ENCODE measurements at places on chromosomes 7 and 10.
A peak's percentile ranks its signal among the peaks of the same experiment; 100 is the strongest.

DNA sequence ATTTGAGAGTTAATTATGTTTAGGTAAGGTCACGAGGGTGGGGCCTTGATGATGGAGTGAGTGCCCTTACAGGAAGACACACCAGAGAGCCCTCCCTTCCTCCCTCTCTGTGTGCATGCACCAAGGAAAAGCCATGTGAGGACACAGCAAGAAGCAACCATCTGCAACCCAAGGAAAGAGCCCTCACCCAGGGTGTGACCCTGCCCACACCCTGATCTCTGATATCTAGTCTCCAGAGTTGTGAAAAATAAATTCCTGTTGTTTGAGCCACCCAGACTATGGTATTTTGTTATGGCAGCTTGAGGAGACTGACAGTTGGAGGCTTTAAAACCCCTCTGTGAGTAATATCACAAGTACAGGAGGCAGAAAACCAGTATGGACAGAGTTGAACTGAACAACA lies 15.0 kb upstream of the MCM10 start:
- no peak for DNase-seq

- DNase-seq, result no peak
Measured at GRCh38 chr10:71480662-71481061, 83.9 kb downstream of the CDH23 start.

- no peak for DNase-seq
Measured at GRCh38 chr7:34364130-34364529, 293.9 kb upstream of the NPSR1 start.

DNA sequence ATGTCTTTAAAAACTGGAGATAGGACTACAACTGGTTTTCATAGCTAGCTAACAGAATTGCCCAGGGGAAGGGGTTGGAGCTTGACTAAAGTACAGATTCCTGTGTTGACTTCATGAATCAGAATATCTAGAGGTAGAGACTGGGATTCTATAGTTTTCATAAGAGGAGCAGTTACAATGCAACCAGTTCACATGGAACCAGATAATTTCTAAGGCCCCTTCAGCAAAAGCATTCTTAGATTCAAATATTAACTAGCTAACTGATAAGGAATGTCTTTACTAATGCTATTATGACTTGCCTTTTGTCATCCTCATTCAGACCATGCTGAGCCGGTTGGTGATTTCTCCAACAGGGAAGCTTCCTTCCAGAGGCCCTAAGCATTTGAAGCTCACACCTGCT lies 5.7 kb downstream of the WEE2 start:
- DNase-seq, result no peak

- no peak for DNase-seq
Measured at GRCh38 chr7:80856769-80857168, 62.1 kb downstream of the SEMA3C start.

DNA sequence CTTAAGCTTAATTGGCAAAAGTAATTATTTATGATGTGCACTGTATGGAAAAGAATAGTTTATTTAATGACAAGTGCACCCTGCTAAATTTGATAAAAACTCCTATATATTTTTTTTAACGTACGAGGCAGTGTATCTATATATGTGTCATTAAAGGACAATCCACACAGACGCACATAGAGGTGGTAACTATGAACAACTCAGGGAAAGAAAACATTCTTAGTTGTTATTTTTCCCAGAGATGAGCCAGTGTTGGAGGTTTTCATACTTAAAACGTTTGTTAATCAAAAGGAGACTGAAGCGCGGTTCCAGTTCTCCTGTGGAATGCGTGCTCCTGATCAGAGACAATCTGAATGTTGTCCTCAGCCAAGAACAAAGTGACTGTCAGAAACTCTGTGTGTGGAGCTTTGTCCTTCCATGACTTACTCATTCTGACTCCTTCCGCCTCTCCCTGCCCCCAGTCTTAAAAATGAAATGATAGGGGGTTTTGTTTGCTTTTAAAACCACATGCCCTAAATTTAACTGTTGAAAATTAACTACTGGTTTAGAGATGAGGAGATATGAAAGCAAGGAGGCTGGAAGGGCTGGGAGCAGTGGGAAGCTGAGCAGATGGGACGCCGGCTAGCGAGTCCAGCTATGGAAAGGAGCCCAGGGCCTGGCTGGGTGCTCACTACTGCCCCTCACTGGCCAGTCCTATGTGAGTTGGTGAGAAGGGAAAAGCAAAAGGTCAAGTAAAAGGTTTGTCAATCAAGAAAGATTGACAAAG lies 99.6 kb downstream of the SVIL start:
- DNase-seq, result no peak

DNA sequence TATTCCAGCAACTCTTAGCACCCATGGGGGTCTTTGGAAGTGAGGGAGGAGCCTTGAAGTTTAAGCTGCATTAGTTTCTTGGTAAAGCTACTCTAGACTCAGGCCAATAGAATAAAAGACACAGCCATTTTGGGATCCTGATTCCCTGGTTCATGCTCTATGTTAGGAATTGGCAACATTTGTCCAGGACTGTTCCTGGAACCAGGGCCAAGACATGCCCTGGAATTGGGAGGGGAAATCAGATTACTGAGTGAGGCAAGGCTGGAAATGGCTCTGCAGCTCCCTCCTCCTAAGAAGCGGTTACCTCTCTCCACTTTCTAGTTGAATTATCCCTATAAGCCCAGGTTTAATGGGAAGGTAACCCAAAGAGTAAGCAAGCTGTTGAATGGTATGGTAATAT lies 14.2 kb upstream of the BMPR1A start:
- DNase-seq, result no peak

GRCh38 chr7:45975847-45976484 lies 54.9 kb upstream of the IGFBP3 start:
- no peak for DNase-seq

DNA sequence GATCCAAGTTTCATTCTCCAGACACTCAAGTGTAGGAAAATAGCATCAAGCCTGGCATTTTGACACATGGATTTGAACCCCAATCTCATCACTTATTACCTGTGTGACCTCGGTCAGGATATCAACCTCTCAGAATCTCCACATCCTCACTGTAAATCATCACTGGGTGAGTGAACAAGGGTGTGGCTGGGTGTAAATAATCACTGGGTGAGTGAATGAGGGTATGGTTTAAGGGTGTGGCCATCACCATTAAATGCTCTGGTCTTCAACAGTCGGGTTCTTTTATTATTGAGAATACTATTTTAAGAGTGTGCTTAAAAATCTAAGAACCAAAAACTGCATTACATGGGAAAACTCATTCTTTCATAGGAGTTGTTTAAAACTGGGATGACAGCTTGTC lies 200.1 kb downstream of the DOCK4 start:
- no peak for DNase-seq

DNA sequence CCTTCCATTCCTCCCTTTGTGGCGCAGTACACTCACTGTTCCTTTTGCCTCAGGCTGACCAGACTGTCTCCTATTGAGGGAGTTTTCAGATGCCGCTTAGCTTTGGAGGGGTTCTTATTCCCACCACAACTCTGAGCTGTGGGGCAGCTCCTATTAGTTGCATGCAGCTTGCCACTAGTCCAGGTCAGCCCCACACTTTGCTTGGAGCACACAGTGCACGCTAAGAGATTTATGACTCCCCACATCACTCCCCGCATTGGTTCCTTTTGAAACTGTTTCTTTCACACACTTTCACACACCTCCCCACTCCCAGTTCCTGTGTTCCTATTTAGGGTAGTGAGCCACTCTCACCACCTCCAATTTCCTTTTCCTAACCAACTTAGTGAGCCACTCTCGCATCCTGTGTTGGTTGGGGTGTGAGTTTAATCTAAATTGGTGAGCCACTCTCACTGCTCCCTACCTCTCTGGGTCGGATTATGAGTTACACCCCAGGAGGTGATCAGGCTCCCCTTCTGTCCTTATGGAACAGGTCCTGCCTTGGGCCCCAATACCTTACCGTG lies 10.4 kb upstream of the ZNF485 start:
- no peak for DNase-seq

DNA sequence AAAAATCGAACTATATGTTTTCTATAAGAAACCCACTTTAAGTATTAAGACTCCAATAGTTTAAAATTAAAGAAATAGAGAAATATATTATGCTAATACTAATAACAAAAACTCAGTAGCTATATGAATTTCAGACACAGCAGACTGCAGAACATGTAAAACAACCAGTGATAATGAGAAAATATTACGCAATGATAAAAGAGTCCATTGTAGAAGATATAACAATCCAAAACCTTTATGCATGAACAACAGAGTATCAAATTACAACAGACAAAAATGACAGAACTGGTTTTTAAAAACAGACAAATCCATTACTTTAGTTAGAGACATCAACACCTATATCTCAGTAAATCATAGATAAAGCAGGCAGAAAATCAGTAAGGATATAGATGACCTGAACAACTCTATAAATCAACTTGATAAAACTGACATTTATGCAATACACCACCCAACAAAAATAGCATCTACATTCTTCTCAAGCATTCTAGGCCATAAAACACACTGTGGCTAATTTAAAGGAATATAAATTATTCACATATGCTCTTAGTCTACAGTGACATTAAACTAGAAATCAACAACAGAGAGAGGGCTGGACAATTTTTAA lies 669.5 kb upstream of the GHITM start:
- DNase-seq, result no peak

DNA sequence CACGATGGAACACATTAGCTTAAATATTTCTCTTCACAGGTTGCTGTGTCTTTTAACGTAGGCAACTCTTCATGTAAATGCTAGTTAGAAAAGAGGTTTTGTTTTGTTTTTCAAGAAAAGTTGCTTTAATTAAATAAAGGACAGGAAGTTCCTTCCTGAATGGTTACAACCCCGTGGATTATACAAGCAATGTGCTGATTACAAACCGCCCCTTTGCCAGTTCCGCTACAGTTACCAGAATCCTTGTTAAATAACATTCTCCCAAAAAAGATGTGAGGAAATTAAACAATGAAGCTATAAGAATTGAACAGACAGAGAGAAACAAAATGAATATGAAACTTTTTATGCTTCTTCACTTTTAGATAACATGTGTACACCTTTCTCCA lies 75.1 kb downstream of the LYZL2 start:
- no peak for DNase-seq

- peak; percentile 45 for DNase-seq
Measured at GRCh38 chr10:78215645-78216044, 182.0 kb downstream of the RPS24 start.

GRCh38 chr7:80640846-80641245 lies 2.4 kb downstream of the CD36 start:
- DNase-seq, result no peak

DNA sequence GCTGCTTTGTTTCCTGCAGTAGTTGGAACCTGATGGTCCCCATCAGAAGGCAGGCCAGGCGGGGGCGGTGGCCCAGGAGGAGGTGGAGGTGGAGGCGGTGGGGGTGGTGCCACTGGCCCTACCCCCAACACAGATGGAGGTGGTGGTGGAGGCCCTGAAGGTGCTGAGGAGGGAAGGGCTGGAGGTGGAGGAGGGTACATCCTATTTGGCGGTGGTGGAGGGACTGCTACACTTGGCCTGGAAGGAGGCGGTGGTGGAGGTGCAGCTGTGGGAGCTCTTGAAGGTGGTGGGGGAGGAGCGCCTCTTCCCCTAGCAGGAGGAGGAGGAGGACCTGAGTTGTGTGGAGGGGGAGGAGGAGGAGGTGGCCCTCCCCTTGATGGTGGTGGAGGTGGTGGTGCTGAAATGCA lies 36.8 kb downstream of the LMOD2 start:
- DNase-seq, result no peak

DNA sequence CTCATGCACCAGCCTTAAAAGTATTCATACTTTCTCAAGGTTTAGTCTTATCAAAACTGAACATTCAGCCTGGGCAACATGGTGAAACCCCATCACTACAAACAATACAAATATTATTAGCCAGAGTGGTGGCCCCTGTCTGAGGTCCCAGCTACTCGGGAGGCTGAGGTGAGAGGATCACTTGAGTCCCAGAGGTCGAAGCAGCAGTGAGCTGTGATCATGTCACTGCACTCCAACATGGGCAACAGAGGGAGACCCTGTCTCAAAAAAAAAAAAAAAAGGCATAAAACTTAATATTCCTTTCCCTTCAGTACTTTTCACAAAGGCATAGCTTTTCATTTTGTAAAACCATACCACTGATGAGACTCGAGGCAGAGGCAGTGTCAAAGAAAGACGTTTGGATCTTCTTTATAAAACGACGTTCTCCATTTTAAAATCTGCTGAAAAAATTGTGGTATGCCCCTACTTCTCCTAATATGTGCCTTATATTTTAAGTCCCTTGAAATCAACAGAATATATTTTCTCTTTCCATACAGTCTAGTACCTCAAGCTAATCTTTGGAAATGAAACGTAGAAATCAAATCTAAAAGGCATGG lies 1.9 kb downstream of the NSUN6 start:
- no peak for DNase-seq

DNA sequence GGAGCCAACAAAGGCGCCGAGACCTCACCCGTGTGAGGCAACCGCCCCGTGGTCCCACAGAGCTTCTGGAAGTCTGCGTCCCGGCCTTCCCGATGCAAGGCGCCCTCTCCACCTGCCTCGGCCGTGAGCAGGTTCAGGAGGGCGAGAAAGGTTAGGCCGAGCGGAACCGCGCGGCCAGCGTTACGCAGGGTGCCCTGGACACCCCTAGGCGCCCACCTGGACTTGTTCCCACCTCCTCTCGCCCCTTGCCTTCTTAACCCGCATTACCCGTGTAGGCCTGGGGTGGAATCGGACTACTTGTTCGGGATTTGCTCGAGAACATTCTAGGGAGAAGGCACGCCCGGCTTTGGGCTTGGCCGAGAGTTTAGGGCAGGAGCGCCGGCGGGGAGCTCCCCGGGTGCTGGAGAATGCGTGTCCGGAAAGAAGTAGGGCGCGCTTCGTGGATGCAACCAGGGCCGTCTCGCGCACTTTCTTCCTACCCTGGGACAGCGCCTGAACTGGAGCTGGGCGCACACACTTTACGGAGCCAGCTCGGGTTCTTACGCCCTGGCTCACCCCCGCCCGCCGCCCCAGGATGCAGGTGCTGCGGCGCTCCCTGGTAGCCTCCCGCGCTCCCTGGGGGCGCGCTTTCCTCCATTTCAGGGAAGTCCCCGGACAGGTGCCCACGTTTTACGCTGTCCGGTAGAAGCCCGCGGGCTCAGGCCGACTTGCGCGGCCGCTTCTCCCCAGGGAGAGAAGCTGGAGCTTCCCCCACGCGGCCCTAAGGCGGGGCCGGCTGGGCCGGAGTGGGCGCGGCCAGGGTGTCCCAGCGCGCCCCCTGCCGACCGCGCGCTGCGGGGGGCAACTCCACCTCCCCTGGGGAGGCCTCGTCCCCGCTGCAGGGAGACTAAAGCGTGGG lies 74.5 kb downstream of the INSIG1 start:
- no peak for DNase-seq

GRCh38 chr10:62250594-62251198 lies 17.9 kb downstream of the RTKN2 start:
- DNase-seq, result no peak

All from right renal cortex interstitium (tissue), 3 donors.